GM12878 (cell line): ENCODE measurements at places on chromosomes 5 and 9. TPM values are rescaled to one million over a fixed set of nuclear protein-coding genes. Genes with fewer than 3 reads are reported as not detected.

The GABRA6 gene
- total RNA-seq, result not detected in 2 replicates

GRCh38 chr9:129712634-129713401 lies 40.0 kb downstream of the PTGES start:
- no peak for DNase-seq
- no peak overlapping the region for H3K4me3 ChIP-seq
- H3K27me3 ChIP-seq, result no peaks in the 10 kb centered on the region; the same call in 1 of the 2 replicates
- H3K4me1 ChIP-seq, result no peaks in the 10 kb centered on the region

The CCIN gene
- total RNA-seq, result not detected in 2 replicates

DNA sequence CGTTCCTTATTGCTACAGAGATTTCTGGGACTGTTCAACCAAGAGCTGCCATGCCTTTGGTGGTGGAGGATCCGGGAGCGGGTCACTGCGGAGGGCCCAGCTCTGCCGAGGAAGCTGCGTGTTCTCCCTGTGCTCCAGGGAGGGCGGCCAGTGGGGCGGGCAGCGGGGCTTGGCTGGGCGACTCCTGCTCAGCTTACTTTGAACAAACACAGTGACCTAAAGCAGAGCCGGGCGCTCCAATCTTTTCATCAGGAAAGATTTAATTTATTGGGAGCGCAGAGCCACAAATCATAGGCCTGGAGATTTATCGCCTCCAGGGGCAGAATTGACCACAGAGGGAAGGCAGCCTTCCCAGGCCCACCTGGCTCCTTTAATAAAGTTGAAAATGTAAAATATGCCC lies 27.7 kb downstream of the LHX3 start:
- H3K36me3 ChIP-seq, result no peaks in the 10 kb centered on the region
- no peak overlapping the region for H3K27ac ChIP-seq
- no peaks in the 10 kb centered on the region; the same call in 1 of the 2 replicates for H3K27me3 ChIP-seq
- no peaks in the 10 kb centered on the region for H3K4me1 ChIP-seq

The MTAP gene
- total RNA-seq, result 29.9 and 30.0 TPM in 2 replicates

GRCh38 chr5:20229303-20230005 lies 241.5 kb upstream of the CDH18 start:
- DNase-seq, result no peak
- no peak overlapping the region for H3K27ac ChIP-seq
- H3K4me1 ChIP-seq, result no peaks in the 10 kb centered on the region
- no peaks in the 10 kb centered on the region for H3K36me3 ChIP-seq
- no peak overlapping the region for H3K4me3 ChIP-seq
- H3K27me3 ChIP-seq, result no peaks in the 10 kb centered on the region

DNA sequence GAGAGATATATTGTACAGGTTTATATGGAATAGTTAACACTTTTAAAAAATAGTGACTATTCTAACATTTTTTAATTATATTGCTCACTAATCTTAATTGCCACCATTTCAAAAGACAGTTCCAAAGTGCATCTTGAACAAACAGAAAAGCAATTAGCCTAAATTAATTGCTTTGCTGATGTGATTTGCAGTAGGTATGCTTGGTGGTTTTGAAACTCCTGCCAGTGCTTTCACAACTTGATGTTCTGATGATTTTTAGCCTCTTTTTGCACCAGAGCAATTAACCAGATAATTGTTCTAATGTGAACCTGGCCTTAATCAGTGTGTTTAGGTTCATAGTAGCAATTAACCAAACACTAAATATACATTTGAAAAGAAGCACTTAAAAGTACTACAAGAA lies 207.6 kb downstream of the FBXL17 start:
- no peaks in the 10 kb centered on the region for H3K4me1 ChIP-seq
- no peaks in the 10 kb centered on the region for H3K27me3 ChIP-seq
- H3K27ac ChIP-seq, result no peak overlapping the region
- no peak overlapping the region for H3K4me3 ChIP-seq
- DNase-seq, result no peak

GRCh38 chr5:91946870-91947269 lies 563.8 kb upstream of the ARRDC3 start:
- H3K27me3 ChIP-seq, result no peaks in the 10 kb centered on the region
- no peak overlapping the region for H3K4me3 ChIP-seq
- no peak overlapping the region for H3K27ac ChIP-seq
- H3K36me3 ChIP-seq, result no peaks in the 10 kb centered on the region
- DNase-seq, result no peak

GRCh38 chr5:14552017-14552416 lies 29.6 kb upstream of the OTULINL start:
- H3K4me1 ChIP-seq, result no peaks in the 10 kb centered on the region
- no peaks in the 10 kb centered on the region; the same call in 1 of the 2 replicates for H3K27me3 ChIP-seq
- no peaks in the 10 kb centered on the region for H3K36me3 ChIP-seq
- no peak for DNase-seq

The AQP7 gene
- not detected in 2 replicates for total RNA-seq

DNA sequence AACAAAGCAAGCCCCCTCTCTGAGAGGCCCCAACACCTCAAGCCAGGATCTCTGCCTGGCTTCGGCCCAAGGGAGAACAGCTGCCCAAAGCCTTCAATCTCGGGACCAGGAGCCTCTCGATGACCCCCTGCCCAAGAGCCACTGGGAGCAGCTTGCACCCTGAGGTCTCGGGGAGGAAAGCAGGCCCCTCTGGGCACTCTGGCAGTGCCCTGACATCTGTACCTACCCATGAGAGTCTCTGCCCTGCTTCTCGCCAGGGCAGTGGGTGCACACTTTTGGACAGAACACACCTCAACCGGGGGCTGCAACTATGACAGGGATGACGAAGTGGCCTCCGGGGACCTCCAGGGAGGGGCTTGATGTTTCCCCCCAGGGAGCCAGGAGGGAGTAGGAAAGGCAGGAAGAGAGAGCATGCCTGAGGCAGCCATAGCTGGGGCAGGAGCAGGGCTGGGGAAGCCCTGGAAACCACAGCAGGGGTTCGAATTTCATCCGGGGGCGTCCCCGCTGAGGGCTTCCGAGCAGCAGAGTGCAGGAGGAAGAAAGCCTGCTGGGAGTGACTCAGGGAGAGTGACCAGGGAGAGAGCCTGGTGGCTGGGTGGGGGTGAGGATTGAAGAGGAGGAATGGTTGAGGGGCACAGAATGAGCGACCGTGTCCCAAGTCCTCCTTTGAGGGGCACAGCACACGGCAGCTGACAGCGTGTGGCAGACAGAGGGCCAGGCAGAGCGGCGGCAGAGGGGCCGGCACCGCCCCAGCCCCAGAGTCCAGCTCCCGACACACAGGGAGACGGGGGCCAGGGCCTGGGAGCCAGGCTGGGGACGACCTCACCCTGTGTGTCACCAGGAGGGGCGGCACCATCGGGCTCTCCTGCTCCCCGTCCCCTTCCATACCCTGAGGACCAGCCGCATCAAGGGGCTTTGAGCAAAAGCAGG lies 1.8 kb downstream of the LPCAT1 start:
- H3K4me3 ChIP-seq, result peak overlapping the region; percentile 88
- peak overlapping the region; percentile 78 for H3K27ac ChIP-seq
- peaks cover 20% of the 10 kb centered on the region for H3K36me3 ChIP-seq
- H3K4me1 ChIP-seq, result peaks cover 18% of the 10 kb centered on the region

DNA sequence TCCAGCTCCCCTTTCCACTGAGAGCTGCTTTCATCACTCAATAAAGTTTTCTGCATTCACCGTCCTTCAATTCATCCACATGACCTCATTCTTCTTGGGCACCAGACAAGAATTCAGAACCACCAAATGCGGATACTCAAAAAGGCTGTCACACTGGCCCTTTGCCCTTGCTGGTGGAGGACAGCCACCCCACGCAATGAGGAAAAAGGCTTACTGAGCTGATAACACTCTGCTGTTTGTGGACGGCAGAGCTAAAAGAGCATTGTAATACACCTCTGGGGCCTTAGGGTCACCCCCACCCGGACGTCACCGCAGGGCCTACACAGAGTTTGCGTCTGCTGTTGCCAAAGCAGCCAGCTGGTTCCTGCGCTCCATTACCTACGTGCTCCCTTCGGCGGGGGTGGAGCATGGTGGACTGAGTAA lies 51.2 kb upstream of the ZNF608 start:
- H3K27me3 ChIP-seq, result no peaks in the 10 kb centered on the region
- no peak overlapping the region for H3K27ac ChIP-seq
- H3K36me3 ChIP-seq, result no peaks in the 10 kb centered on the region
- H3K4me1 ChIP-seq, result peaks cover 20% of the 10 kb centered on the region
- no peak for DNase-seq

The PFN3 gene
- total RNA-seq, result not detected in 2 replicates

- H3K4me3 ChIP-seq, result no peak overlapping the region
- DNase-seq, result no peak
- H3K36me3 ChIP-seq, result no peaks in the 10 kb centered on the region
- no peak overlapping the region for H3K27ac ChIP-seq
Measured at GRCh38 chr5:108059334-108059733, 322.6 kb downstream of the FBXL17 start.

DNA sequence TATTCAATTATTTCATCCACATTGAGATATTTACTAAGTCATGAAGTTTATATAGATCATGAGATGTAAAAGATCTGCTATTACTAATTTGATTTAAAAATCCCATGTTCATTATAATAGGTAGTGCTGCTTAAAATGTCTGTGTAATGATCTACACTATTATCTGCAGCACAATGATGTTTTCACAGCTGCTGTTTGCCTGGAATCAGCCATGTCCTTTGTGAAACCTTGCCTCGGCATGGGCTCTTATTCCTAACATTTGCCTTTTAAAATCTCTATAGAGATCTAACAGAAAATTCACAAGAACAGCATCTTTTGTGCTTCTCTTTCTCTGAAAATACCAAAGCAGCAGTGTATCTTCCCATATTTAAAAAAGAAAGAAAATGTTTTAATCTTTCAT lies 444.6 kb downstream of the PTPRD start:
- H3K27me3 ChIP-seq, result no peaks in the 10 kb centered on the region
- no peaks in the 10 kb centered on the region for H3K4me1 ChIP-seq
- no peak for DNase-seq

DNA sequence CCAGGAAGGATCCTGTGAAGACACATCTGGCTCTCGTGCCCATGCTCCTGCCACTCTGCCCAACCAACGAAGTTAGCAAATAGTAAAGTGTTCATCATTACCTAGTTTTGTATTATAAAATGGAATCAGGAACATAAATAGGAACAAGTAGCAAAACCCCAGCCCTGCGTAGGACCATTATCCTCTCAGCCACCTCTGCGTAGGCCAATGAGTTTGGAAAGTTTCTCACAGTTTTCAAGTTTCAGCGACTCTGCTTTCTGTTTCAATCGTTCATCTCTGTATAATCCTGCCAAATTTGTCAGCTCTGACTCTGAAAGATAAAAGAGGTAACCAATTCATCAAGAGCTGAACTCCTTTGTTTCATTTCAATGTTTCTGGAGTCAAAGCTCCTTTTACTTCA lies 10.1 kb upstream of the SPATA24 start:
- H3K27ac ChIP-seq, result peak overlapping the region; percentile 51
- no peaks in the 10 kb centered on the region; the same call in 1 of the 2 replicates for H3K36me3 ChIP-seq
- DNase-seq, result no peak
- peaks cover 21% of the 10 kb centered on the region for H3K4me1 ChIP-seq
- H3K27me3 ChIP-seq, result no peaks in the 10 kb centered on the region

- no peaks in the 10 kb centered on the region for H3K36me3 ChIP-seq
- no peak overlapping the region for H3K4me3 ChIP-seq
- no peak for DNase-seq
- H3K27me3 ChIP-seq, result no peaks in the 10 kb centered on the region
- H3K4me1 ChIP-seq, result no peaks in the 10 kb centered on the region
- H3K27ac ChIP-seq, result no peak overlapping the region
Measured at GRCh38 chr5:82931110-82931509, 146.1 kb downstream of the TMEM167A start.

GRCh38 chr9:91884696-91885687 lies 65.0 kb downstream of the ROR2 start:
- no peaks in the 10 kb centered on the region for H3K36me3 ChIP-seq
- H3K27me3 ChIP-seq, result no peaks in the 10 kb centered on the region
- DNase-seq, result no peak
- H3K4me3 ChIP-seq, result no peak overlapping the region
- H3K4me1 ChIP-seq, result no peaks in the 10 kb centered on the region
- H3K27ac ChIP-seq, result no peak overlapping the region

The GLRA1 gene
- total RNA-seq, result not detected in 2 replicates

GRCh38 chr9:13814647-13815400 lies 499.1 kb downstream of the NFIB start:
- H3K27ac ChIP-seq, result no peak overlapping the region
- no peaks in the 10 kb centered on the region for H3K27me3 ChIP-seq
- H3K4me3 ChIP-seq, result no peak overlapping the region
- no peaks in the 10 kb centered on the region for H3K4me1 ChIP-seq
- no peak for DNase-seq

GRCh38 chr5:158375531-158375930 lies 516.6 kb upstream of the CLINT1 start:
- no peaks in the 10 kb centered on the region for H3K36me3 ChIP-seq
- H3K27me3 ChIP-seq, result no peaks in the 10 kb centered on the region
- no peak for DNase-seq
- H3K4me3 ChIP-seq, result no peak overlapping the region
- no peaks in the 10 kb centered on the region for H3K4me1 ChIP-seq
- no peak overlapping the region for H3K27ac ChIP-seq

DNA sequence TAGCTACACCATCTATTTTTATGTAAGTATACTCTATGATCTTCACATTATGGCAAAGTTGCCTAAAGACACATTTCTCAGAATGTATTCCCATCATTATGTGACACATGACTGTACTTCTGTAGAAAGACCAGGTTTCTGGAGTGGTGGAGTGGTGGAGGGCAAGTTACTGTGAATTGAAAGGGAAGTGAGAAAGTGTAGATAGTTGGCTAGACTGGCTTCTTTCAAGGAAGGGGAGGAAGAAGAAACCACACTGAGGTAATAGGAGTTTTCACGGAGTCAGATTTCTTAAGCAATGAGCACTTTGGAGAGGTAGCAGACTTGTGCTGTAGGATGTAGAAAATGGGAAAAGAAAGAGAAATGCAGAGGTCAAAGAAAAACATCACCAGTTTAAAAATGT lies 50.9 kb upstream of the EQTN start:
- no peak for DNase-seq
- no peak overlapping the region for H3K4me3 ChIP-seq
- H3K27ac ChIP-seq, result no peak overlapping the region
- H3K4me1 ChIP-seq, result peaks cover 17% of the 10 kb centered on the region
- H3K36me3 ChIP-seq, result no peaks in the 10 kb centered on the region

The GALT gene
- 26.2 and 30.8 TPM in 2 replicates for total RNA-seq

The SLC6A7 gene
- total RNA-seq, result 0.08 TPM in 1 of 2 replicates, not detected in the other

- H3K27ac ChIP-seq, result no peak overlapping the region
- no peaks in the 10 kb centered on the region for H3K27me3 ChIP-seq
- DNase-seq, result no peak
- H3K36me3 ChIP-seq, result no peaks in the 10 kb centered on the region
- H3K4me1 ChIP-seq, result no peaks in the 10 kb centered on the region
Measured at GRCh38 chr9:25691786-25692185, 13.5 kb upstream of the TUSC1 start.

DNA sequence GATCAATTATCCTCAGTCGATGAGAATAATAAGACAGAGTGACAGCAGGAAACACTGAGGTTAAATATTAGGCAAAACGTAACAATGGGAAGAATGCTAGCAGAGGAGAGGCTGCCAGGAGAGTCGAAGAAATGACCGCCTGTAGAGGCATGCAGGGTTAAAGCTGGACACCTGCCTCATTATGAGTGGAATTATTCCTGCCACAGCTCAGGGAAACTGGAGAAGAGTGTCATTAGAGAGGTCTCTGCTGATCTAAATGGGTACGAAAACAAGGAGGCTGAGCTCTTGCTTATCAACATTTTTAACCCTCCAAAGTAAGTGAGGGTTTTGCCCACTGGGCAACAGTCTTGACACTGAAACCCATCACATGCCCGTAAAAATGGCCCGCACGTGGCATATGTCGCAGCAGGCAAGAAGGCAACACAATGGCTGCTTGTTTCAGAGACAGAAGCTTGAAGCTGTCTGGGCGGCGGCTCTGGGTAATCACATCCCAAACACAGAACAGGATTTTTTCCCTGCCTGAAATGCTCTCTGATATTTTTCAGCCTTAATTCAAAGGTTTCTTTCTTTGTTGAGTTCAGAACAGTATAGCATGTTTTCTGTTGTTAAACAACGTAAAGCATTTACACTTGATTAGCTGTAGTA lies 118.7 kb downstream of the MED27 start:
- no peak overlapping the region for H3K27ac ChIP-seq
- no peak for DNase-seq
- H3K36me3 ChIP-seq, result no peaks in the 10 kb centered on the region
- H3K27me3 ChIP-seq, result no peaks in the 10 kb centered on the region
- H3K4me3 ChIP-seq, result no peak overlapping the region
- H3K4me1 ChIP-seq, result no peaks in the 10 kb centered on the region
